Nephron progenitor cell (in vitro differentiated cells): ENCODE measurements at places on chromosomes 1 and 21.

DNA sequence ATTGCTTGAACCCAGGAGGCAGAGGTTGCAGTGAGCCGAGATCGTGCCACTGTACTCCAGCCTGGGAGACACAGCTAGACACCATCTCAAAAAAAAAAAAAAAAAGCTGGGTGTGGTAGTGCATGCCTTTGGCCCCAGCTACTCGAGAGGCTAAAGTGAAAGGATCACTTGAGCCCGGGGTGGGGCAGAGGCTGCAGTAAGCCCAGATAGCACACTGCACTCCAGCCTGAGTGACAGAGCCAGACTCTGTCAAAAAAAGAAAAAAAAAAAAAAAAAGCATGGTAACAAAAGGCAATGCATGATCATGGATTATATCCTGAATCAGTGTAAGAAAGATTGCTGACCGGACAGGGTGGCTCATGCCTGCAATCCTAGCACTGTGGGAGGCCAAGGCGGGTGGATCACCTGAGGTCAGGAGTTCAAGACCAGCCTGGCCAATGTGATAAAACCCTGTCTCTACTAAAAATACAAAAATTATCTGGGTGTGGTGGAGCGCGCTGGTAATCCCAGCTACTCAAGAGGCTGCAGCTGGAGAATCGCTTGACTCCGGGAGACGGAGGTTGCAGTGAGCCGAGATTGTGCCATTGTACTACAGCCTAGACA lies 76.3 kb downstream of the RUSC1 start:
- DNase-seq, result no peak

GRCh38 chr1:186076006-186076405 lies 299.0 kb downstream of the TPR start:
- DNase-seq, result no peak

GRCh38 chr1:213443415-213443814 lies 392.4 kb downstream of the RPS6KC1 start:
- no peak for DNase-seq

DNA sequence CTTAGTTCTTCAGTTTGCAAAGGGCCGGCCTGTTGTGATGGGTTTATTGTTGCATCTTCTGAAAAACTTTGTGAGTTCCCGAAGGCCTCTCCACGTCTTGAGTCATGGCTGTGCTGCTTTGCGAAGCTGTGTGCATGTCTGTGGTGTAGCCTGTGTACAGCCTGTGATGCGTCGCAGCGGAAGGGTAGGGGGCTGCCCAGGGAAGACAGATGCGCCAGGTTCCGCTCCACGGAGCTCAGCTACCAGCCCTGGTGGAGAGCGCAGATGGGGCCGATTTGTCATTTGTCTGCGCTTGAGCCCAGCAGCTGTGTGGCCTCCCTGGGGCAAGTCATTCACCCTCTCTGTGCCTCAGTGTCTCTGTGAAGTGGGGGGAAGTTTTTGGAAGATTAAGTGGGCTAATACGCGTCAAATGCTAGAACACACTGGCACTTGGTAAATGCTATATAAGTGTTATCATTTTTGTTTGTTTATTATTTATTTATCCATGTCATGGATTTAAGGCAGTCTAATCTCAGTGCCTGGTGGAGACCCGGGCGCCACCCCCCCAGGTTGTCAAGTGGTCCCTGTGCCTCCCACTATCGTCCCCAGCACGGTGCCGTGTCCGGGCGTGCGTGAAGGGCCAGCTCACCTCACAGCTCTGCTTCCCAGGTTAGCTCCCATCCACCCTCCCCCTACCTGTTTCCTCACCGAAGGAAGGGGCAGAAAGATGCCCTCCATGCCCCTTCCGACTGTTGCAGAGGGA lies 8.4 kb downstream of the PDE9A start:
- no peak for DNase-seq

DNA sequence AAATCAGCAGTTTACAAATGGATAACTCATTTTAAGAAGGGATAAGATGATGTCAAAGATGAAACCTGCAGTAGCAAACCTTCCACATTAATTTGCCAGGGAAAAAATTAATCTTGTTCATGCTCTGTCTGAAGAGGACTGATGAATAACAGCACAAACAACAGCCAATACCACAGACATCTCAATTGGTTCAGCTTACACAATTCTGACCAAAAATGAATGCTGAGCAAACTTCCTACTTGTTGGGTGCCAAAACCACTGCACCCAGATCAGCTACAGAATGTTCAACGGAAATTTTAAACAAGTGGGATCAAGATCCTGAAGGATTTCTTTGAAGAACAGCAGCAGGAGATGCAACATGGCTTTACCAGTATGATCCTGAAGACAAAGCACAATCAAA lies 98.3 kb downstream of the COQ8A start:
- DNase-seq, result no peak

DNA sequence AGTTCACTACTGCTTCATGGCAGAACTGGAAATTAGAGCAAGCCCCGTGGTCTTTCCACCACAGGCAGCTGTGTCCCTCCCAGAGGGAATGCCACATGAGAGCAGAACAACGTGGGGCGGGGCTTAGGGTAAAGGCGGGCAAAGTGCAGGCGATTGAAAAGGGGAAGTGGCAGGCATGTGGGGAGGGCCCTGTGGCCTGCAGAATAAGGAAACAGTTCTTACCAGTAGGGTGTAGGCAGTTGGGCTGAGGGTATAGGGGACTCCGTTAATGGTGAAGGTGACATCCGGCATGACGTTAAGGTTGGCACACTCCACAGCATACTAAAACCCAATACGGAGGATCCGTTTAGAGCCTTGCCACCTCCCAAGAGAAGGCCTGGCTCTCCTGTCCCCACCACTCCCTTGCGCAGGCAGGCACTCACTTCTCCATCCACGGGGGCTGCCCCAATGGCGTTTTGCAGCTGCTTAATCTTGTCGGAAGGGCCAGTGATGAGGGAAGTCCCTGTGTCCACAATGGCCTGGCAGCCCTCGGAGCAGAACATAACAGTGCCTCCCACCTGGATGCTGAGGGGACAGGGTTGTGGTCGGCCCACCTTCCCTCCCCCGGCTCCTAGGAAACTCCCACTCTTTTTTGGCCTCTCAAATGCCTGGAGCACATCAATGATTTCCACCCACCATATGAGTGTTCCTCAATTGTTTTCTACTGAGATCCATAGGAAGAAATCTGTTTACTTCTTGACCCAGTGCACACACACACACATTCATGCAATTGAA lies 9.1 kb upstream of the RAB7B start:
- DNase-seq, result no peak

GRCh38 chr1:220511179-220511578 lies 16.8 kb upstream of the MARK1 start:
- no peak for DNase-seq

DNA sequence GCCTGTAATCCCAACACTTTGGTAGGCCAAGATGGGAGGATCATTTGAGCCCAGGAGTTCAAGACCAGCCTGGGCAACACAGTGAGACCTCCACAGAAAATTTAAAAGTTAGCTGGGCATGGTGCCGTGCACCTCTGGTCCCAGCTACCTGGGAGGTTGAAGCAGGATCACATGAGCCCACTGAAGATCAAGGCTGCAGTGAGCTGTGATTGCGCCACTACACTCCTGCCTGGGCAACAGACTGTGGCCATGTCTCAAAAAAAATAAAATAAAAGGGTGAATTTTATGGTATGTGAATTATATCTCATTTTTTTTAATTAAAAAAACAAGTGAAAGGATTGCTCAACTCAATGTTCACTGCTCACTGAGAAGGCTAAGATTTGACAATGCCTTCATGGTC lies 8.7 kb downstream of the ARID4B start:
- DNase-seq, result no peak

DNA sequence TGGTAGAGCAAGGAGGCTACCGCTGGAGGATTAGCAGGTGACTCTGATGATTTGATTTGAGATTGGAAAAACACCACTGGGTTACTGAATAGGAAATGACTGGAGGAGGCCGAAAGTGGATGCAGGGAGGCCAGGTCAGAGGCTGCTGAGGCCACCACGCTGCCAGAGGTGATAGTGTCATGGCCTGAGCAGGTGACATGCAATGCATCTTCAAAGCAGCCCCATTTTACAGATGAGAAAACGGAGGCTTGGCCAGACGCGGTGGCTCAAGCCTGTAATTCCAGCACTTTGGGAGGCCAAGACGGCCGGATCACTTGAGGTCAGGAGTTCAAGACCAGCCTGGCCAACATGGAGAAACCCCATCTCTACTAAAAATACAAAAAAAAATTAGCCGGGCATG lies 12.8 kb downstream of the C1orf167 start:
- no peak for DNase-seq

DNA sequence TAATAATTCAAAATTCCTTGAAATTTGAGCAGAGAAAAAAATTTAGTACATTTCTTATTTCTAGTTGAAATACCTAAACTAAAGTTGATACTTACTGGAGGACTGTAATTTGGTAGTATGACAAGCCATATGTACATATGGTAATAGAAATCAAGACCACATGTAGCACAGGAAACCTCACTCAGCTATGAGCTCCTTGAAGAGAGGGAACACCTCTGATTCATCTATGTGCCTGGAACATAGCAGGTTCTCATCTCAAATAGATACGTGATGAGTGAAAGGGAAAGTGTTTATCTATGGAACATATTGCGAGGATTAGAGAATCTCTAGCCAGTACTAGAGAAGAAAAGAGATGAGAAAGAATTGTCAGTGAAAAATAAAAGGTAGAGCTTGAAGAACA lies 47.9 kb upstream of the GNG4 start:
- no peak for DNase-seq
